ENCODE measurements at places on chromosomes 3 and 15.

DNA sequence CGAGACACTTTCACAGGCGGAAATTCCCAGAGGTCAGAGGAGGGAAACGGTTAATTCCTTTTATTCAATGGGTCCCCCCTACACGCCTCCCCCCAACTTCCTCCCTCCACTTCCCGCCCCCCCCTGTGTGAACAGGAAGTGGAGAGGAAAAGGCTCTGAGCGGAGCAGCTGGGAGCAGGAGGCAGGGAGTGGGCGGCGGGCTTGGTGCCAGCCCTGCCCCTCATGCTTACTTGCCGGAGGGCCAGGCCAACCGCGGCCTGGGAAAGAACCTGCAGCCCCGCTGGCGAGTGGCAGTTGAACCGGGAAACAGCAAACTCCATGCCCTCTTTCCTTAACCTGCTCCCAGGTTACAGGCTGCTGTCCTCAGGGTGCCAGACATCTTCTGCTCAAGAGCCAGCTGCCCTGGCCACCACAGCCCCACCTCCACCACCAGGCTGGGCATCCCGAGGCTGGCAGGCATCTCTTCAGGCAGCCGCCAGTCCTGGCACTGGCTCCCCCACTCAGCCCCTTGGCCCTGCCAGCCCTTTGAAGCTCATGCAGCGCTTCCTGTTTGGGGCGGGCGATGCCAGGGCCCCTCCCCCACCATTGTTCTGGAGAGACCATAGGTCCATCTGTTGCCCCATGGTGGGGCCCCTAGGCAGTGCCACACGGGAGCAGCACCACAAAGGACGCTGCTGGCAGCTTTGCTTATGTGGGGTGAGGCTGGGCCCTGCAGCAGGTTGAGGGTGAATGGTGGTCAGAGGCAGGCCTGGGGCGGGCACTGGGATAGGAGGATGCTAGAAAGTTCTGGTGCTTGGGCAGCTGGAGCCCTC lies 12.9 kb downstream of the VPS18 start:
- peak; percentile 55 for DNase-seq

DNA sequence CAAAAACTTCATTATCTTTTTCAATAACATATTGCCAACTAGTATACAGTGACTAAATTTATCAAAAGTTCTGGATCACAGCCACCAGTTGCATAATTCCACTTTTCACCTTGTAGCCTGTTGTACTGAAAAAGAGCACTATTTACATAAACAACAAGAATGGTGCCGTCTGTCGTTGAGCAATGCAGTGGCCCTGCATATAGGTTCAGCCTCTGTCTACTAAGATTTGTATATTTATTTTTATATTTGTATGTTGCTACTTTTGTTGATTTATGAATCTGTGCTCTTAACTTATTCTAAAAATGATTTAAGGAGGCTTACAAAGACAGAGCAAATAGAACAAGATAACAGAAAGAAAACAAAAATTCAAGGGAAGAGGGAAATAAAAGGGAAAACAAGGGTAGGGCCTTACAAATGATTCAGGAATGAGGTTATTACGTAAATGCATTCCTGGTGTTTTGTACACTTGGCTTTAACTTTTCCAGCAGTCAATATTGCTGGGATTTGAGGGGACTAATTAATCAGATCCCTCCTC lies 257.6 kb upstream of the STT3B start:
- DNase-seq = peak; percentile 79

DNA sequence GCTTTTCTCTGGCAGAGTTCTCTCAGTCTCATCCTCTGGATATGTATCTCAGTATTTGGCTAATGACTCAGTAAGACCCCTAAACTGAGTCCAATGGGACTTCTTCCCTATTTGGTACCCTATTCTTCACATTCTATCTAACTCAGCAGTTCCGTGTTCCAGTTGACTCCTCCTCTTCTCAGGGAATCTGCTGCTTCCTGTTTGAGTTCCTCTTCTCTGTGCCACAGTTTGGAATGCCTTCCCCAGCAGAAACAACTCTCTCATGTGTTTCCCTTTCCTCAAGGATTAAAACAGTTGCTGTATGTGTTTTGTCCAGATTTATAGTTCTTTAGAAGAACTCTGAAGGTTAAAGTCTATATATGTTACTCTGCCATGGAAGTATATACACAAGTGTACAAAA lies 344.0 kb upstream of the RARB start:
- no peak for DNase-seq

DNA sequence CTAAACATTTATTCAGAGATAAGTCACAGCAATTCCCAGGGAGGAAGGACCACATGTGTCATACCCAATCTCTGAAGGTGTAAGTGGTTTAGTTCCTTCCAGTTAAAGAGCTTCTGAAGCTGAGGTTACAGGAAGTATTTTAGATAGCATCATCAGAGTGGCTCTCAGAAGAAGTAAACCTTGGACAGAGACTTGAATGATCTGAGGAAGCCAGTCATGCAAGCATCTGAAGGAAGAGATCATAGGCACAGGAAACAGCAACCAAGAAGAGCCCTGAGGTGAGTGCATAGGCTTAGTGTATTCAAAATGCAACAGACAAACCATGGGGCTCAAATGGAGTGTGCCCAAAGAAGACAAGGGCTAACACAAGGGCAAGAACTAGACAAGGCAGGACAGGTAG lies 210.3 kb downstream of the ULK4 start:
- DNase-seq = no peak

DNA sequence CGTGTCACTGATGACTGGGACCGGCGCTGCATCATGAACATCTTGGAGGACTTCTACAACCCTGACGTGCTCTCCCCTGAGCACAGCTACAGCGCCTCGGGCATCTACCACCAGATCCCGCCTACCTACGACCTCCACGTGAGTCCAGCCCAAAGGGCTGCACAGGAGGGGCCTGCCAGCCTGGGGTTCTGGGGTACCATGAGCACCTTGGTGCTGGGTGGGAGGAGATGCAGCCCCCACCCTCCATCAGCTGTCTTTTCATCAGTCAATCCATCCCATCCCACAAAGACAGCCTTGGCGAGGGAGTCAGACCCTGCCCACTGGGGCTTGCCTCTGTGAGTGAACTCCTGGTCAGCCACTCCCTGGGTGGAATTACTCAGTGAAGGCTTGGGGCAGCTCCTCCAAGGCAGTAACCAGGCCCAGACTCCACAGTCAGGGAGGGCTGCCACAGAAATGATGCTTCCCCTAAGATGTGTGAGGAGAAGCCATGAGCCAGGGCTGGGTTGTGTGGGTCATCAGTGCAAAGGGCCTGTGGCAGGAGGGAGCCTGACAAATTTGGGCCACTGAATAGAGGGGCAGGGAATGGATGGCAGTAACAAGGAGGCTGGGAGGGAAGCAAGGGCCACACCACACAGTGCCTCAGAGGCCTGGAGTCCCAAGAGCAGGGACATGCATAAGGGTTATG lies 47.9 kb downstream of the SEMA3G start:
- no peak for DNase-seq

- DNase-seq = no peak
Measured at GRCh38 chr15:82537351-82537908, 2.8 kb downstream of the RPS17 start.

DNA sequence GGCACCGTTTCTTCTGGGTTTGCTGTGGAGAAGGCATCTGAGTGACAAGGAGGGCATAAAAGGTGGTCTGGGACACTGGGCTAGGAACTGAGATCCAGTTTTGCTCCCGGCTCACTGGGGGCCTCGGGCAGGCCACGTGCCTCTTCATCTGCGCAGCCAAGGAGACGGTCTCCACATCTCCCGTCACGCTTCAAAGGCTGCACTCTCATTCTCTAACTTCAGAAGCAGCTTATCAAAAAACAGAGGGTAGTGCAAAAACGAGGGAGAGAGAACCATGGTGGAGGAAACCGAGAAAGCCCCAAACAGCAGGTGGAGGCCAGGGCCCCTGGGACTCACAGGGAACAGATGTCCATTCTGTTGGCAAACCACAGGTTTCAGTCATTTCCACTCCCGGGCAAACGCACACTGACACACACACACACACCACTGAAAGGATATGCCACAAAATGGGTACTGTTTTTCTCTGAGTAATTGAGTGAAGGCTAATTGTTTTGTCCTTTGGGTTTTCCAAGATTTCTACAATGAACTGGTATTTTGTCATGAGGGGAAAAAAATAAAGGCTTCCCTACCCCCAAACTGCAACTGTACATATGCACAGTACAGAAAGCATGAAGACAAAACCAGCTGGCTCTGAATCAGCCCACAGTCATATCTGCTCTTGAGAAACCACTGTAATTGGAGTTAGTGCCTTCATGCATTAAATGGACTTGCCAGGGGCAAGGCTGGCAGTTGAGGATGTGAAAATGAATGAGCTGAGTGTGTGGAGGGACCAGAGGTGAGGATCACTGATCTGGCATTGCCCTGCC lies 71.9 kb downstream of the MGLL start:
- DNase-seq = peak; percentile 69

DNA sequence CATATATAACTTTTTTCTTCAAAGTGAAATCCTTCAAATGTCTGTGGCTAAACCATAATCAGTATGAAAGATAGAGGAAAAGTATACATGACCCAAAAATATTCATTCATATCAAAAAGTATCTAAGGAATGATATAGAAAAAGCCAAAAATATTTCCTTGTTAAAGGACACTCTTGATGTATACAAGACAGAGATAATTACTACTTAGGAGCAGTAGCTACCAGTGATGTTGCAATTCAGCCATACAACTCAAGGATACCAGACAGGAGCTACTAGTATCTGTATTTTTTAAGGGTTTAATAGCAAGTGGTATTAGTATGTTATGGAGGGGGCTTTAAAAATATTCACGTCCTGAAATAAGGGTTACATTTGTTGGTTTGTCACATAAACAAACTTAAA lies 37.0 kb downstream of the FBXL22 start:
- no peak for DNase-seq

- DNase-seq = peak; percentile 48
Measured at GRCh38 chr15:48395521-48396011, 64.3 kb downstream of the DUT start.

- DNase-seq = no peak
Measured at GRCh38 chr3:156149876-156150275, 29.5 kb downstream of the KCNAB1 start.

- DNase-seq = no peak
Measured at GRCh38 chr15:23645371-23646164, 2.1 kb downstream of the MAGEL2 start.

GRCh38 chr15:29825227-29825626 lies 3.0 kb upstream of the TJP1 start:
- DNase-seq = no peak

DNA sequence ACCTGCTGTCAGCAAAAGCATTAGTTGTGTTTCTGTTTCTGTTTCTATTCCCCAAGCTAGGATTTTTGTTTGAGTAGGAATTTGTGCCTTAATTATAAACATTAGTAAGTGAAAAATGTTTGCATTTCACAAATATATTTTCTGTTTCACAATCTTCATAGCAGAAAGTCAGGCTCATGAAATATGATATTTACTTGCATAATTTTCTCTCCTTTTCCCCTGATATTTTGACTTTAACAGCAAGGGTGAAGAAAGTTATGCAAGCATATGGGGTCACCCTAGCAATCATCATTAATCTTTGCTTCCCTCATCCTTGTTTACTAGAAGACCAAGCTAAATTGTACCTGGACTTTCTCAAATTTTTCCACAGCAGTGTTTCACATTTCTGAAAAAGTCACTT lies 140.3 kb upstream of the SEMA6D start:
- no peak for DNase-seq

DNA sequence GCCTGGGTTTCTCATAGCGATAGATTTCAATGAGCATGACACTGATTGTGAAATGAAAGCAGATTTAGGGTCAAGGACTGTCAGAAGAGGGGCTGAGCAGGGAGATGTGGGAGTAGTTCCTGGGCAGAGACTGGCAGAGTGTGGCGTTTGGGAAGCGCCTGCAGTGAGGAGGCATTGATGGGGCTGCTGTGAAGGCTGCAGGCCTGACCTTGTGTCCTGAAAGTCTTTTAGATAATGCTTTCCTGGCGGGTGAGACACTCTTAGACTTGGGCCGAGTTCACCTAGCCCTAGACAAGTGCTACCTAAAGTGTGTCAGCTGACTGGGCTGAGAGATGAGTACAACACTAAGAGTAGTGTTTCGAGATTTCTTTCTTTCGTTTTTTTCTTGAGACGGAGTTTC lies 20.7 kb downstream of the USP13 start:
- no peak for DNase-seq

DNA sequence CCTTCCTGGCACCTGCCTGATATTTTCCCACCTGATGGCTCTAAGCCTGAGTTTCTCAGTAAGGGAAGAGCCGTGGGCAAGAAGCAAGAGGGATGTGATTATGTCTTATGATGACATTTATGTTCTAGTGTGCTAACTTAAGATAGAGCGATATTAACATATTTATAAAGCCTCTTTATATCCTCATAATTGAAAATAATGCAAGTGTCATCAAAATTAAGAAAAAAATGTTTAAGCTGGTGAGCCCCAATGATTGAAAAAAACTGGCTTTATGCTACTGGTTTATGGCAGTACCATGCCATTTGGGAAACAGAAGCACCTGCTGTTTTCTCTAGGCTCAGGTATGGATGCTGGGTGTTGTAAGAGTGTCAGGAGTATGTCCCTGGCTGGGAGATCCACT lies 431.5 kb upstream of the TPM1 start:
- DNase-seq = no peak

DNA sequence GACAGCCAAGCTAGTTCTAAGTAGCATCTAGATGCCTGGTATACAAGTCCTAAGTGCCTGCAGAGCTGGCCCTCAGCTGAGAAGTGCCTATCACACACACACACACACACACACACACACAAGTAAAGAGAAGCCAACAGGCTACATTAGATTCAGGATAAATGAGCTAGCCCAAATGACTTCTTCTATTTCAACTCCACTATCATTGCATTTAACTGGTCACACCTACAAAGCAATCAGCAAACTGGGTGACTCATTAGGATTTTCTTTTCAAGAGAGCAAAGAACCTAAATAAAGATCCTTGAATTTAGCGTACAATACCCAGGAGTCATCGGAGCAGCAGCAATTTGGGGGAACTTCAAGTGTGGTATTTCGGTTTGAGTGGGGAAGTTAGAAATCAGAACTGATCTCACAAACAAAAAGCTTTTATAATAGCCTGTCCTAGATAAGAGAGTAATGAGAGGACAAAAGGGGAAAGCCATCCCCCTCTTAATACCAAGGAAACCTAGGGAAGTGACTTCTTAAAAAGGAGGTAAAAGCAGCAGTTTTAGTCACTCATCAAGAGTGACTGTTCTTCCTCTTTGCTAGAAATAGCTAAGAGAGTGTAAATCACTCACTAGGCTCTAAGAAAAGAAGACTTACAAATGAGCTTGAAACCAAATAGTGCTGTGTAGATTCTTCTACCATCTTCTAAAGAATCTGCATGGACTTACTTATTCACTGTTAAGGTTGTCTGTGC lies 112.7 kb downstream of the TNIK start:
- DNase-seq = peak; percentile 62

DNA sequence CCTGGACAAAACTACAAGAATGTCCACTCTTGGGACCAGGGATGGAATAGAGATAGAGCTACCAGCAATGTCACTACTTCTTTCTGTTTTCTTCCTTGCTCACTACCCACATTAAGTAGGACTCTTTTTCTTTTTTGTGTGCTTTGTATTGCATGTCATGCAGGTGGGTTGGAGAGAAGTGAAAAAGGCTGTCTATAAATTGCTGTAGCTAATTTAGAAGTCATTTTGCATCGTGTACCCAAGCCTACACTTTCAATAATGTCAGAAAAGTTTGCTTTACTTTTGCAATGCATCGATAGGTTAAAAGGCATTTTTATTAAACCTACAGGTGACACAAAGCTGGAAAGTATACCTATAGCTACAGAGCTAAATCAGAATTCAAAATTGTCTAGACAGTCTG lies 58.9 kb downstream of the GTF2E1 start:
- DNase-seq = no peak

- peak; percentile 31 for DNase-seq
Measured at GRCh38 chr3:151709847-151710246, 23.9 kb upstream of the AADACL2 start.

GRCh38 chr3:158725348-158726011 lies 6.8 kb downstream of the RARRES1 start:
- peak; percentile 91 for DNase-seq

All from astrocyte of the hippocampus (primary cell).